ENCODE measurements at places on chromosomes 11 and 22.

DNA sequence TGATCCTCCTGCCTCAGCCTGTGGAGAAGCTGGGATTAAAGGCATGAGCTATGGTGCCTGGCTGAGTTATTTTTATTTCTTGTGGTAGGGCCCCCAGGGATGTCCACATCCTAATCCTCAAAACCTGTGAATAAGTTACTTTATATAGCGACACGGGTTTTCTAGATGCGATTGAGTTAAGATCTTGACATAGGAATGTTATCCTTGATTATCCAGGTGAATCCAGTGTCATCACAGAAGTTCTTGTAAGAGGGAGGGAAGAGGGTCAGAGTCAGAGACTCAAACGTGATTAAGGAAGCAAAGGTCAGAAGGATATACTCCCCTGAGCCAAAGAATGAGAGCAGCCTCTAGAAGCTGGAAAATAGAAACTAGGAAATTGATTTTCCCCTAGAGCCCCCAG is 117.8 kb downstream of the INSC start:
- no peak for DNase-seq

DNA sequence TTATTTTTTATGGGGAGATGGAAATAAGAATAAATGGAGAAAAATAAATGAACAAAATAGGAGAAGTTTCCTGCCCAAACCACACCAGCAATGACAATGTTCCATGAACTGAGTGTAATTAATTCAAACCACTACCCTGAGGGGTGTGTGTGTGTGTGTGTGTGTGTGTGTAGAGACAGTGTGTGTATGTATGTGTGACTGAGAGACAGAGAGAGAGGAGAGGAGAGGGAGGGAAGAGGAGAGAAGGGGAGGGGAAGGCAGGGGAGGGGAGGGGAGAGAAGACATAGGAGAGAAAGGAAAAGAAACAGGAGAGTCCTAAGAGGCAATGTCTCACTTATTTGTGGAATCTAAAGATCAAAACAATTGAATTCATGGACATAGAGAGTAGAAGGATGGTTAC is 65.0 kb upstream of the POU2AF1 start:
- no peak for DNase-seq

DNA sequence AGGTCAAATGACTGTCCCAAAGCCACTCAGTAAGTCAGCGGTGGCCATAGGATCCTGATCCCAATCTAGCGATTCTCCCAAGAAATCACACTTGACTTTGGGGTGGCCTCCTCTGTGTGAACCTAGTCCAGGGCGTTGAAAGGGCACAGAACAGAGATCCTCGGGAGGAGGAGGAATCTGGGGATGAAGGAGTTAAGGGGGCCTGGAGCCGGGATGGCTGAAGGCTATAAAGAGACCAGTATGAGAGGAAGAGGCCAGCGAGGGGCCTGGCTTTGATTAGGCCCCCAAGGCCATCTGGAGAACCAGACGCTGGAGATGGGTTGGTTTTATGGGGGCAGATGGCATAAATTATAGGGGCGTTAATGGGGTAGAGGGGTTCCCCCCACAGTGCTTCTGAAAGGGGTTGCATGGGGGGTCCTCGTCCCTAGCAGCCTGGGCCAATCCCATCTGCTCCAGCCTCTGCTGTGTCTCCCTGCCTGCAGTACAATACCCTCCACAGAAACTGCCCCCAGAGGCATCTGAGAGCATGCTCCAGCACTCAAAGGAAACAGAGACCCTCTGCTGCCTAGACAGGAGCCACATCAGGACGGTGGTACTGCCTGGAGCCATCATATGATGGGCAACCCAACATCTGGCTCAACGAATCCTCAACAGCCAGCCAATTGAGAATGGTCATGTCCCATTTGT is 35.2 kb upstream of the TRIM29 start:
- DNase-seq, result no peak

DNA sequence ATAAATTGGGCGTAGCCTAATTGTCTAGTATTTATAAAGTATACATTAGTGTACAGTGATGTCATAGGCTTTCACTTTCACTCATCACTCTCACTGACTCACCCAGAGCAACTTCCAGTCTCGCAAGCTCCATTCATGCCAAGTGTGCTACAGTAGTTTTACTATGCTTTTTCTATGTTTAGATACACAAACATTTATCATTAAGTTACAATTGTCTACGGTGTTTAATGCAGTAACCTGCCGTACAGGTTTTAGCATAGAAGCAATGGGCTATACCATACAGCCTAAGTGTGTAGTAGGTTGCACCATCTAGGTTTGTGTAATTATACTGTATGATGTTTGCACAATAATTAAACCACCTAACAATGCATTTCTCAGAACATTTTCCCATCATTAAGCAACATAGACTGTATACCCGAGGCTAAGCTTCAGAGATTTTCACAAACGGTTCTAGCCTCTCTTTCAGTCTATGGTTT is 17.5 kb downstream of the OR9G1 start:
- DNase-seq, result no peak

- DNase-seq, result no peak
Measured at GRCh38 chr11:112249871-112250610, 10.6 kb downstream of the PLET1 start.

GRCh38 chr11:34425867-34426266 is 12.9 kb upstream of the CAT start:
- DNase-seq, result peak; percentile 38

Measured in AG08395 (cell line).